ENCODE measurements at places on chromosomes 2 and 18.
A peak's percentile ranks its signal among the peaks of the same experiment; 100 is the strongest.

DNA sequence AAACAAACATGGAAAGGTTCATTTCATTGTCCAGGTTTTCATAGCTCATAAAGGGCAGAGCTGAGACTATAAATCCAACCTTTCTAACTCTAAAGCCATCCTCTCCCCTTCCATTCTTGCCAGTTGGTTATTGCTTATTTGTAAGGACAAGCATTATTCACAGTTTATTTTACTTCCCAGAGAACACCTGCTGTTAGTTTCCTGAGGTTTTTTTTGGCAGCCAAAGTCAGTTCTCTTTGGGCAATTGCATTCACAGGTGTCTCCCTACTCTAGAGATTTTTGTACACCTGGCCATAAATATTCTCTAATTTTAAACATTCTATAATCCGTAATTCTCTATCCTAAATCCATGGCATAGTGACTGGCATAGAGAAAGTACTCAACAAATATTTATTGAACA lies 87.3 kb upstream of the SPHKAP start:
- no peak for DNase-seq

DNA sequence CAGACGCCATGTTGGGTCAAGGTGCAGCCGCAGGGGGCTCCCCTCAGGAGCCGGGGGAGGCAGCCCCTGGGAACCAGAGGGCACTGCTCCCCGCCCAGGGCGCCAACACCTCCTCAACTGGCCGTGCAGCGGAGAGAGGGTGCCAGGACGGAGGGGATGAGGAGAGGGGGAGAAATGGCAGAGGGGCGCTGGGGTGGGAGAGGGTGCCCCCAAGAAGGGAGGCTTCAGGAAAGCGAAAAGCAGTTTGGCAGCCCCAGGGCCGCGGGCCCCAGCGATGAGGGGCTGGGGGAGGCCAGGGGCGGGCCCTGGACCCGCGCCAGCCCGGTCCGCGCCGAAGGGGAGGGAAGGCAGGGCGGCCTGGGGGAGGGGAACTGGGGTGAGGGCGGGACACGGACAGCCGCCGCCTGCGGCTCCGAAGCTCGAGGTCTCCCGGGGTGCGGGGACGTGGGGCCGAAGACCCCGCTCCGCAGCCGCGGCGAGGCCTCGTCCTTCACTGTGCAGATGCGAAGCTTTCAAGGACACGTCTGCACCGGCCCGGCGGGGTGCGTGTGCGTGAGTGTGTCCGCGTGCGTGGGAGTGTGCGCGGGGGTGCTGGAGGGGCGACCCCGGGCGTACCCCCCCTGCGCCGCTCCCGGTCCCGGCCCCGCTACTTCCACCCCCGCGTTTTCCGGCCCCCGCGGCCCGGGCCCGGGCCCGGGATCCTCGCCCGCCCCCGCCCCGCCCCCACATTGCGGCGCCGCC lies 1.4 kb downstream of the DNMT3A start:
- no peak for DNase-seq

DNA sequence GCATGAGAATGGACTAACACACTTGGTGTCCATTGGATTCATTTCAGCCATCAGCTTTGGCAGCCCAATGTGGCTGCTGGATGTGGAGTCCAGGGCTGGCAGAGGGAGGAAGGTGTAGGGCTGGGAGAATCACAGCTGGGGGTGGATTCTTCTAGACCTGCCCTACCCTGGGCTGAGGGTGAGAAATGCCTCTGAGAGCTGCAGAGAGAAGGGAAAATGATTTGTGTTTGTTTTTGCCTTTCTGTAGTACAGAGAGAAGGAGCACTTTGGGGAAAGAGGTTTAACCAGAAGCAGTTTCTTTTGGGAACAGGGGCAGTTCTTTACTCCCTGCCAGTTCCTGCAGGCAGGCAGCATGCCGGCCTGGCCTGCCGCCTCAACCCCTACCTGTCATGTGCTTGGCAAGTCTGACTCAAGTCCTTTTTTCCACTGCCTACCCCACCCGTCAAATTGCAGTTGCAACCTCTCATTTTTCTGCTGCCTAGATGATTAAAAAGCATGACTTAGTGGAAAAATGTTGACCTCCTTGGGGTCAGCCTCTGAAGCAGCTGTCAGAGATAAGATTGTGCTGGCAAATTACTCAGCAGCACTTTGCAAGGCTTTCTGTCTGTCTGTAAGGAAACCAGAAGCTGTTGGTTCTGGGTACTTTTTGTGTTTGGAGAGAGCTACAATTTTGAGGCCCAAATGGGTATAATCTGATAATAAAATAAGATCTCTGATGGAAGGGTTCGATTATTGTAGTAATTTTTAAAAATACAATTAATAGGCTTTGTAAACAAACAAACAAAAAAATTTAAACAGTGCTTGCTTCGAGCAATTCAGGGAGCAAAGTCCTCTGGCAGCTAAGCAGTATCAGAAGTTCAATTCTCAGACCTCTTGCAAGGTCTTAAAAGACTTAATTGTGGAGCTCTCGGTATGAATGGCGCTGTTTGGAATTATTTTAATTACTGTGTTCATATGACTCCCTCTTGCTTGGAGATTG lies 21.7 kb downstream of the LBH start:
- DNase-seq = no peak

DNA sequence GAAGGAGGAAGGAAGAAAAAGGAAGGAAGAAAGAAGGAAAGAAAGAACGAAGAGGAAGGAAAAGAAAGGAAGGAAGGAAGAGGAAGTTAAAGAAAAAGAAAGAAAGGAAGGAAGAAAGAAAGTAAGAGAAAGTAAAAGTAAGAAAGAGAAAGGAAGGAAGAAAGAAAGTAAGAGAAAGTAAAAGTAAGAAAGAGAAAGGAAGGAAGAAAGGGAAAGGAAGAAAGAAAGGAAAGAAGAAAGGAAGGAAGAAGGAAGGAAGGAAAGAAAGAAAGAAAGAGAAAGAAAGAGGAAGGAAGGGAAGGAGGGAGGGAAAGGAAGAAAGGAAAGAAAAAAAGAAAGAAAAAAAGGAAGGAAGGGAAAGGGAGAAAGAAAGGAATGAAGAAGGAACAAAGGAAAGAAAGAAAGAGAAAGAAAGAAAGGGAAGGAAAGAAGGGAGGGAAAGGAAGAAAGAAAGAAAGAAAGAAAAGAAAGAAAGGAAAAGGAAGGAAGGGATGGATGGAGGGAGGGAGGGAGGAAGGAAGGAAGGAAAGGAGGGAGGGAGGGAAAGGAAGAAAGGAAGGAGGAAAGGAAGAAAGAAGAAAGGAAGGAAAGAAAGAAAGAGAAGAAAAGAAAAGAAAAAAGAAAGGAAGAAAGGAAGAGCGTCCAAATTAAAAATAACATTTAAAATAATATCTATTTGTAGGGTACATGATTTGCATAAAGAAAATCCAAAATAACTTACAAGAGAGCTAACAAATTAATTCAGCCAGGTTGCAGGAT lies 827.9 kb downstream of the TSN start:
- no peak for DNase-seq

DNA sequence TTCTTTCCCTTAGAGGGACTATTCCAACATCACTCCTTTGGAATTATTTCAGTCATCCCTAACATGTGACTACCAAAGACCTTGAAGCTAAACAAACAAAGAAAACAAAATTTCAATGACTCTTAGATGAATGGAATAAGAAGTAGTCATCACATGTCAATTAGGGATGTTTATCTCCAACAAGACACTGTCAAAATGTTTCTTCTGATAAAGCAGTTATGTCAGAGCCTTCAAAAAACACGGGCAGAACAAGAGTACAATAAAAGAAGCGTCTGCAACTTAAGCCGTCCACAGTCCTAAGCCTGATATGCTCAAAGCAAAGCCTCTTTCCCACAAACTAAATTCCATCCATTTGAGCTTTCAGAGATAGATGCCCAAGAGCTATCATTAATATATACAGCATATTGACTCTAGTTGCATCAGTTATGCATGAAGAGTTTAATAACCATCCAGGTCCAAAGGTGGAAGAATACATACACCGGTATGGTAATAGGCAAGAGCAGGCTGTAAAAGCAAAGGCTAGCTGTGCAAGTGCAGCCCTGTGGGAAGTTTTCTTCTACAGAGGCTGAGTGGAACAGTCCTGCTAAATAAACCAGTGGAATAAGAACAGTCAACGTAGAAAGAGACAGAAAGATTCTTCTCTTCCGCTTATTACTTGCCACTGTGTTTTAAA lies 98.1 kb downstream of the ICA1L start:
- no peak for DNase-seq

DNA sequence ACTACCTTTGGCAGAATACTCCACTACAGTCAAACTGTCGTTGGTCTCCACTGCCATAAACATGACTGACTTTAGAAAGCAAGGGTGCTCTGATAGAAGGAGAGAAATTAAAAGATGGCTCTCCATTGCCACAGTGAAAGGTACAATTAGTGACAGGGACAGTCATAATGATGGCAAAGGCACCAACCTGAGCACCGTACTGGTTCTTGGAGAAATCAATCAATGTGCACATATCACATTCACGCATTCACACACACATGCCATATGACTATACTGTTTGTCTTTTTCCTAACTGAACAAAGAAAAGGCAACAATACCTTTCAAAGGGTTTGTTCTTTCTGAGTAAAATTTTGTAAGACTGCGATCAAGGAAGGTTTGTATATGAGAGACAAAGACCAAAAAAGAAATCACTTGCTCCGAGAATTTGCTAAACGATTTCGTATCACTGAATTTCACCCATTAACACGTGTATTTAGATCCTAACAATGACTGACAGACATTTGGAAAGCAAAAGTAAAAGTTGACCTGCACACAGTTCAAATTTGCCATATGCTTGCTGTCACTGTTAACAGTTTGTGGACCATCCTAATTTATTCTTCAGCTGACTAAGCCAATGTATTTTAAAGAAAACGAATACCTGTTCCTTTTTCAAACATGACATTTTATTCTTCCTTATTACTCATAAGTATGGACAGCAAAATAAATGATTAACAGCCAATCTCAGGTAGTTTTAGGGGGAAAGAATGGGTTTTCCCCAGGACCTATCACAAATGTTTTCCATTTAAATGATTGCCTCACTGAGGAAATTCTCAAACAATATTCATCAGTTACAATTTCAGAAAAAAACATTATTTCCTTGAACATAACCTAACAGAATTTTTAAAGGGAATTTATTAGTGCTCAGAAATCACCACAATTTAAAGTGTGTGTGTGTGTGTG lies 644.4 kb downstream of the ZEB2 start:
- DNase-seq = no peak

DNA sequence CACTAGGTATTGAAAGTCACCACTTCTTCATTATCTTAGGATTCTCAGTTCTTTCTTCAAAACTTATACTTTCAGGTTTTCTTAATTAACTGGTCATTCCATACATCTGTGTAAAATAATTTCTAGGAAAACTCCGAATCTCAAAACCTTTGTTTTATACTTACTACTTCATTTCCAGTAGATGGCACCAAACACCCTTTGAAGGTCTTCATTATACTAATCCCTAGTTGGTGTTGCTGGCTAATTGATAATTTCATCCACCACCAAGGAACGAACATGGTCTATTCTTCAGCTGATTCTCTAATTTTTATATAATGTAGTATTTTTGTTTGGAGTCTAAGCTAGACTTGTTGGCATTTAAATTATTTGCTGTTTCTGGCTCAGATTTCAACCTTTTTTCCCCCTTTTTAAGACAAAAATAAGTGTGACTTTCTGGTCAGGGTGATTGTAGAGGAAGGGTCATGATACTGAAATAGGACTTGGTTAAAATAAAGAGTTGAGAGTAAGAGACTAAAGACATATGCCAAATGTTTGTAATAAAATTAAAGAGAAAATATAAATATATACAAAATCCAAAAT lies 2.8 kb upstream of the MXD1 start:
- no peak for DNase-seq

GRCh38 chr18:48186131-48186766 lies 222.9 kb downstream of the ZBTB7C start:
- no peak for DNase-seq

GRCh38 chr18:55833543-55833942 lies 245.6 kb upstream of the TCF4 start:
- no peak for DNase-seq

DNA sequence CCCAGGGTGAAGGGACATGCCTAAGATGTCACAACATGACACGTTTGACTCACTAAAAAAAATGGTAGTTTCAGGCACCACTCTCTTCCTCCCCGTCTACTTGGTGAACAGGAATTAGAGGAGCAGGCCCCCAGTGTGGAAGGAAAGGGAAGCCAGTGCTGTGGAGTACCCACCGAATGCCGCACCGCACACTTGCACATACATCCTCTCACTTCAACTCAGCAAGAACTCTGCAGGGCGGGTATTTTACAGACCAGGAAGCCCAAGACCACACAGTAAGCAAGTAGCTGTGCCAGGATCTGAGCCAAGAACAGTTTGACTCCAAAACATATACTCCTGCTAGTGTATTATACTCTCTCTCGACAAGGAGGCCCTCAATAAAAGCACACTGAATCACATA lies 69.8 kb downstream of the BCL2 start:
- DNase-seq = no peak

- DNase-seq = no peak
Observed at GRCh38 chr2:181052523-181052891, 72.1 kb downstream of the UBE2E3 start.

DNA sequence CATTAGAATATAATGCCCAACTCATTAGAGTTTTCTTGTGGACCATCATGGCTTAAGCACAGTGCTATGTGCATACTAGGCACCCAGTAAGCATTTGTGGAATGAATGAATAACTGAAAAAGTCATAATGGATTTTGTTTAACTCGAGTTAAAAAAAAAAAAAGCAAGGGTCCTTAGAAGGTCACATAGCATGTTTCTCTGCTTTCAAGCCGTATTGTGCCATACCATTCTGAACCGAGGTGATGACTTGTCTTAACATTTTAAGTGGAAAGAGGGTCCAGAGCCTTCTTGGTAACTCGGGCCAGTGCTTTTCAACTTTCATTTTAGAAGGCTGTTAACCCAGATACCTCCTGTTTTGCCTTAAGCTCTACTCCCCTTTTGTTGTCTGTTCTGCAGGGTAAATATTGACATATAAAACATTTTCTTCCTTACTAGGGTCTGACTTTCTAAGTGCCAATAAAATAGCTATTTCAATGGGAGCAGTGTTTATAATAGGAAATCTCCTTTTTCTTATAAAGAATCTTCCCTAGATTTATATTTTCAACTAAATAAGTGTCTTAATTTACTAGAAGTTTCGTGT lies 787 bp upstream of the ADGRF3 start:
- no peak for DNase-seq

DNA sequence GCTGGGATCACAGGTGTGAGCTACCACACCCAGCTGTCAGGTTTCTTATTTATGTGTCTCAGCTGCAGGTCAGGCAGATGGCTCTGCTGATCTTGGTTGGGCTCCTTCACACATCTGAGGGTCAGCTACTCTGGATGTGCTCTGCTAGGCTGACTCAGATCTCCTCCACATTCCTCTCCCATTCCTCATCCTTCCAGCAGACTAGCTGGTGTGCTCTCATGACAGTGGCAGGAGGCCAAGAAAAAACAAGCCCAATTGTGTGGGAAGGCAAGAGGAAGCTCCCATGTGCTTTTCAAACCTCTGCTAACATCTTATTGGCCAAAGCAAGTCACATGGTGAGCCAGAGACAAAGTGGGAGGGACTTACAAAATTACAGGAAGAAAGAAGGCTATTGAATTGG lies 11.7 kb upstream of the MSH6 start:
- peak; percentile 36 for DNase-seq

GRCh38 chr2:118668431-118669424 lies 178.7 kb downstream of the EN1 start:
- no peak for DNase-seq

Data from head of caudate nucleus (tissue), 42 donors.